ENCODE measurements at places on chromosomes 7 and 10.

DNA sequence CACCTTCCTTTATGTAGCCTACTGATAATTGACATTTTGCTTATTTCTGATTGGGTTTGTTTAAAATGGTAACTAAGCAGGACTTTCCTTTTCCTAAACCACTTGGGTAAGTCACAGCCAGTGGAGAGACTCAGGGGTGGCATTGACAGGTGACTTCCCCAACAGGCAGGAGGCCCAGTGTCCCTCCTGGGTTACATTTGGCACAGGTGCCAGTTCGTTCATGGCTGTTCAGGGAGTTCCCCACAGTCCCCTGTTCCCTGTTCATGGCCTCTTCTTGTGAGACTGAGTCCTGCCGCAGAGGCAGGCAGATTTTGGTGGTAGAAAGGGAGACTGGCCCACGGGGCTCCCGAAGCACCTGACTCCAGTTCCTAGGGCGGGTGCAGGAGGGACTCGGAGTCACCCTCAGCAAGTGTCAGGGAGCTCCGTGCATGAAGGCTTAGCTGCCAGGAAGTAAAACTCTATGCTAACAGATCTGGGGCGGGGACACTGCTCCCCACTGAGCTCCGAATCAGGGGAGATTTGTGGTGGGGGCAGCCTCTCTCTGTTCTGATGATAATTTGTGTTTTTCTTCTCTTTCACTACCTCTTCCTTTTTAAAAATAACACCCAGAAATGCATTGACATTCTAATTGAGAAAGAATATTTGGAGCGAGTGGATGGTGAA is 84.1 kb downstream of the EZH2 start:
- no peak for DNase-seq

DNA sequence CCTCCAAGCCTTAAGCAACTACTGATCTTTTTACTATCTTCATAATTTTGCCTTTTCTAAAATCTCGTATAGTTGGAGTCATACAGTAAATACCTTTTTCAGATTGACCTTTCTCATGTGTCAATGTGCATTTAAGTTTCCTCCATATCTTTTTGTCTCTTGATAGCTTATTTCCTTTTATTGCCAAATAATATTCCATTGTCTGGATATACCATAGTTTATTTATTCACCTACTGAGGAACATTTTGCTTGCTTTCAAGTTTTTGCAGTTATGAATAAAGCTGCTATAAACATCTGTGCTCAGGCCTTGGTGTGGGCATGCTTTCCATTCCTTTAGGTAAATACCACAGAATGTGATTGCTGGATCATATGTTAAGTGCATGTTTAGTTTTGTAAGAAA is 161.2 kb upstream of the GNAI1 start:
- no peak for DNase-seq

DNA sequence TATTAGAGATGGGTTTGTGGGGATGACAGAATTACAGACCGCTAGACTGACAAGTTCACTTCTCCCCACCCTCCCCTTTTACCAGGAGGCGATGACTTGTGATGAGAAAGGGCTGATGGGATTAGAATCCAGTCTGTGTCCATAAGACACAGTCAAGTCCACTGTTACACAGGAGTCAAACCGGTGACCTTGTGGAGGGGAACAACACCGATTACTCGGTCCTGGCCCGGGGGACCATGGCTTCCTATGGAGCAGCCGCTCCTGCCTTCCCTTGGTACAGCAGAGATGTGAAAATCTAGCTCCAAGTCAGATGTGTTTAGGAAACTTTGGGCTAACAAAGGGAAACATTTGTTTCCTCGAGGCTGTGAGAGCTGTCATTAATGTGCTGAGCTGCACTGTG is 105.5 kb downstream of the ACTR3B start:
- DNase-seq = no peak

DNA sequence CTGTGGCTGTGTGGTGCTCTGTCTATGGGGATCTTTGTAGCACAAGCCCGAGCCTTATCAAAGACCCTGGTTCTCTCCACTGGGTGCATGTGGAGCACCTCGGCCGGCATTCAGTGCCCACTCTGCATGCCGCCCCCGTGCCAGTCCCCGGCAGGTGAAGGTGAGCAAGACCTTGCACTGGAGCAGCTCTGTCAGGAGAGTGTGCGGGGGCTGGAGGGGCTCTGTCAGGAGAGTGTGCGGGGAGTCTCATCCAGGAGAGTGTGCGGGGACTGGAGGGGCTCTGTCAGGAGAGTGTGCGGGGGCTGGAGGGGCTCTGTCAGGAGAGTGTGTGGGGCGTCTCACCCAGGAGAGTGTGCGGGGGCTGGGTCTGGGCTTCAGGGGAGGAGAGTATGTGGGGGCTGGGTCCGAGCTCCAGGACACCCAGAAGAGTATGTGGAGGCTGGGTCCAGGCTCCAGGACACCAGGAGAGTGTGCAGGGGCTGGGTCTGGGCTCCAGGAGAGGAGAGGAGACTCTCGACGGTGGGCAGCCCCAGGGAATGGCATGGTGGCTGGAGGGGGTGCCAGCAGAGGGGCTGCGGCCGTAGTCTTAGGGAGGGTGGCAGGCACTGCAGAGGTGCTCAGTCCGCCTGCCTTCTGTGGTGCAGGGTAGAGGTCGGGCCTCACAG is 40.8 kb downstream of the INPP5A start:
- no peak for DNase-seq

DNA sequence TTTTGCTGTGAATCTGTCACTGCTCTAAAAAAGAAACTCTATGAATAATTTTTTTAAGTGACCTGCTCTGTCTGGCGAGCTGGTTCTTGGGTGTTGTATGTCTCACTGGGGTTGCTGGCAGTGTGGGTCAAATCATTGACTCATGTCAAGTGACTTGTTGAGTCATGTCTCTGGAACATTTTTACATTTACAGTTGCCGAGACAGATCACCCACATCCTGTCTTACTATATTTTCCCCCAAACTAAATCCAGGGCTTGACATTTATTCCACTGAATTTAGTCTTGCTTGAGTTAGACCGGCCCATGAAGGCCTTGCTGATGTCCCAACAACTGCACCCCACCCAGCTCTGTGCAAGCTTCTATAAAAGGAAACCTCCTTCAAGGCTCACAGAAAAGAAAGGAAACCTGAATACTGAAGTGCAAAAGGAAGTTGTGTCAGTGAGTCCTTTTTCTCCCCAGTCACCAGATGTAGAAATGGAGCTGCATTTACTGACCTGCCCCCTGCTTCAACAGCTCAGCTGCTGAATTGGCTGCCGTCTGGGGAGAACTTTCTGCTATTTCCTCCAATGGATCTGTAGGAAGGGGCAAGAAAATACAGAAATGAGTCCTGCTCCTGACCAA is 290.3 kb downstream of the TNS3 start:
- no peak for DNase-seq

- no peak for DNase-seq
Observed at GRCh38 chr10:69223028-69223342, 2.9 kb downstream of the HKDC1 start.

DNA sequence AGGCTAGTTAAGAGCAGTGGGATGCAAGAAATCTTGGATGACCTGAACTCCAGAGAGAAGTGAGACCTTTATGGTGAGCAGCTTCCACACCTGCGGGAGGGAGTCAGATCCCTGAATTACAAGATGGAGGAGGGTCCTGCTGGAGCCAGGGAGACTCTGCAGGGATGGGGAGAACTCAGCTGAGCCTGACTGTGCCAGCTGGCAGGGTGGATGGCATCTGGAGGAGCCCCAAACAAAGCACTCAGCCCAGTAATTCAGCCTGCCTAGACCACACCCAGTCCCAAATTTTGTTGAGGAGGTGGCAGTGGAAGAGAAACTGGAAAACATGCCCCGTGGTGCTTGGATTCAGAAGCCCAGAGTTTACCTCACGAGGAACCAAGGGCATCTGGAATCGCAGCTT is 208.2 kb downstream of the WDR11 start:
- DNase-seq = no peak

- no peak for DNase-seq
Observed at GRCh38 chr10:71486484-71487114, 89.9 kb downstream of the CDH23 start.

DNA sequence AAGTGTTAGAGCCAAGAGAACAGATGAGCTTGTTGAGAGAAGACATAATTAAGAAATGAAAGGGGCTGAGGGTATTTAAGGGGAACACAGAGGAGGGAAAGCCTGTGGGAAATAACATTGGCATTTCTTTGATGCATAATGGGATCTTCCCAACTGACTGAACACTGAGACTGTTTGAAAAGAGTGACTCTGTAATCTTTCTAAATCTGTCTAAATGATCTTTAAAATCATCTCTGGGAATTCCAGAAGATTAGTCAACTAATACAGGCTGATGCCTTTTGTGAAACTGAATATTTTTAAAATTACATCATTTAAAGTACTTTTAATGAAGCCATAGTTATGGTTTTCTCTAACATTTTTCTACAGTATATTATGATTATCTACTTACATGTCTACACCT is 17.4 kb upstream of the SLC35G1 start:
- no peak for DNase-seq

DNA sequence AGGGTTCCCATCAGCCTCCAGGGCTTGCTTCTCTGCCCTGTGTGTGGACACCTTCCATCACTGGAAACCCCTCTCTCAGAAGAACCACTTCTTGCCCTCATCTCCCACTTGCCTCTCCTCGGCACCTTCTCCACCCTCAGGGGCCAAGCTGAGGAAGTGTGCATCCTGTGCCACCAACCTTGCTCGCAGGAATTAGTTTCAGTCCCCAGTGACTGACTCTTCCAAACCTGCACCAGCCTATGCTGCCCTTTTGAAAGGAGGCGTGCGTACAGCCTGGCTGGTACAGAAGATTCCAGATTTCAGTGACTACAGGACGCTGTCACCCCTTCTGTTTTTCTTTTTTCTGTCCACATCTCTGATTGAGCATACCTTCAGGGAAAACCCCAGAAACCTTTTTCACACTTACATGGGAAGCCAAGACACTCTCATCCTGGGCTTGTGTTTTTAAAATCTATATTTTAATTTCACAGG is 67.1 kb downstream of the IKZF1 start:
- DNase-seq = no peak

- no peak for DNase-seq
Observed at GRCh38 chr7:87411186-87411585, 64.3 kb downstream of the ABCB4 start.

DNA sequence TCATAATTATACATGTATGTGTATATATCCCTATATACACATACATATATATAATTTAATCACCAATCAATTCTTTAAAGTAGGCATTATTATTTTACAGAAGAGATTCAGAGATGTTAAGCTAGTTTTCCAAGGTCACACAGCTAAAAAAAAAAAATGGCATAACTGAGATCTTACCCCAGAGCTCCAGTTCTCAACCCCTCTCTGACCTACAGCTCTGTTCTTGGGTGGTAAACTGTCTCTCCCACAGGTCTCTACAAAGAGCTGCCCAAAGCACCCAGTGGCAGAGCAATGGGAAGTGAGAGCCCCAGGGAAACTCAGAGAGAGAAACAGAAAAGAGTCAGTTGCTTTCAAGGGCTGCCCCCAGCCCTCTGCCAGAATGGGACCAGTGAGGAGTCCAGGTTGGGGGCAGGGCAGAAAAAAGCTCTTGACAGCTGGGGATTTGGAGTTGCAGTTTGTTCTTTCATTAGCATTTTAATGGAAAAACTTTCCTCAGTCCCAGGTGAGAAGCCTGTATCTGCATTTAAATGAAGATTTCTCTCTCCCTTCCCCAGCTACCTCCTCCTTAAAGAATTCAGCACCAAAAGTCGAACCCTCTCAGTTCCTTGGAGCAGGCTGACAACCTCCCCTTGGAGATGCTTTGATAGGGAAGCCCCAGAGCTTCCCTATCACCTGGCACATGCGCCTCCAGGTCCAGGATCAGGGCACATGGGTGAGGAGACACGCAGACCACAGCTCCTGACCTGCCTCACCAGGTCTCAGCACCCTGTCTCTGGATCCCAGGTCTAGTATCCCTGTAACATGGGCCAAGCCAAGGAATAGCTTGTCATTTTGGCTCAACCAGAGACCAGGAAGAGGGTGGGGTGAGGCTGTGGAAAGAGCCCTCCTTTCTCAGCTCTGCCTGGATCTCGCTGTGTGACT is 388.1 kb downstream of the PLXNA4 start:
- DNase-seq = no peak

All from activated T-helper 1 cell treated with Interleukin-2 at 50 U/mL for 16 hours (primary cell).